Left colon (tissue), 2 donors: ENCODE measurements at places on chromosomes 1 and 21. TPM values are rescaled to one million over a fixed set of nuclear protein-coding genes. Genes with fewer than 3 reads are reported as not detected.

OR2M3 gene
- not detected for total RNA-seq

RXRG gene
- total RNA-seq = 0.78 TPM

ACTN2 gene
- not detected for total RNA-seq

STUM gene
- 1.4 TPM for total RNA-seq

PEX19 gene
- 57.3 TPM for total RNA-seq
